ENCODE measurements at places on chromosomes 5 and 9. TPM values are rescaled to one million over a fixed set of nuclear protein-coding genes. Genes with fewer than 3 reads are reported as not detected.

MFAP3 gene
- total RNA-seq = 26.0 TPM

RAPGEF6 gene
- 19.9 TPM for total RNA-seq

FCN2 gene
- total RNA-seq = not detected

MSMP gene
- 1.7 TPM for total RNA-seq

SLC6A3 gene
- total RNA-seq = 0.19 TPM

ACTL7B gene
- total RNA-seq = not detected

GHR gene
- total RNA-seq = 11.4 TPM

GRCh38 chr5:147804334-147804733 is 21.8 kb upstream of the JAKMIP2 start:
- DNase-seq = no peak

- DNase-seq = no peak
These were observed 54.0 kb downstream of the CCDC171 start for GRCh38 chr9:15606643-15607472.

GRCh38 chr9:129435988-129436717 is 184.7 kb downstream of the C9orf50 start:
- no peak for DNase-seq

- DNase-seq = peak; percentile 76
These were observed 14.7 kb upstream of the BRD3OS start for GRCh38 chr9:134010310-134011173.

DNA sequence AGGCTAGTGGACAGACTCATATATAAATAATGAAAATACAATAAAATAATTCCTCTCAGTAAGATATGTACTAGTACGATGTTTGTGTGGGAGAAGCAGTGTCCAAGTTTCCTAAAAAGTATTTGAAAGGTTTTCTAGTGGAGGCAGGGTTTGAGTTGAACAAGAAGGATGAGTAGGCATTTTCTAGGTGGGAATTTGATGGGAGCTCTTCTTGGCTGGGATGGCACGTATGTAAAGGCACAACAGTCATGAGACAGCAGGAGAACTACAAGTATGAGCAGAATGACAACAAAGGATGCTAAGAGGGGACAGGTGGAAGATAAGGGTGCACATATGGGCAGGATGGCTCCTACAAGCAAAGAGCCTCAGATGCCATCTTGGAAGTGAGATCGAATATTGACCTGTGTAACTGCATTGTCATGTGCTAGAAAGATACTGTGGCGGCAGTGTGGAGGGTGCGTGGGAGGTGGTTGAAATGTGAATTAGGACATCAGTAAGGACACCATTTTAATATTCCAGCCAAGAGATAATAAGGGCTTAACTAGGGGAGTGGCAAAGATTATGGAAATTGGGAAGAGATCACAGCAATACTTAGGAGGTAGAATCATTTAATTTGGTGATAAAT is 135.8 kb downstream of the RPS23 start:
- no peak for DNase-seq

GRCh38 chr5:171782332-171782966 is 3.2 kb upstream of the SMIM23 start:
- no peak for DNase-seq

GRCh38 chr9:136031741-136032730 is 63.1 kb downstream of the NACC2 start:
- DNase-seq = no peak

DNA sequence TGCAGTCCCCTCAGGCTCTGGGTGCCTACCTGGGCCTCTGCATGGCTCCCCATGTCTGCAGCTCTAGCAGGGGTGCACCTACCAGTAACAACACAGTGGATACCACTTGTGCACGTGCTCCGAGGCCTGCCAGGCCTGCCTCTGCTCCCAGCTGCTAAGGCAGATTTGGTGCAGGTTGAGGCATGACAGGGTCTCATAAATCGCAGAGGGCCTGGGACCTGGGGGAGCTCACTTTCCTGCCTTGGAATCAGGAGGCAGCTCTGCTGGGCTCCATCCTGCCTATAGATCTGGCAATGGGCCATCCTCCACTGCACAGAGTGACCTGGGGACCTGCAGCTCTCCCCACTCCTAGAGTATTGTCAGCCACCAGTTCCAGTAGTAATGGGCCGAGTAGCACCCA is 121.9 kb upstream of the CXCL14 start:
- no peak for DNase-seq

DNA sequence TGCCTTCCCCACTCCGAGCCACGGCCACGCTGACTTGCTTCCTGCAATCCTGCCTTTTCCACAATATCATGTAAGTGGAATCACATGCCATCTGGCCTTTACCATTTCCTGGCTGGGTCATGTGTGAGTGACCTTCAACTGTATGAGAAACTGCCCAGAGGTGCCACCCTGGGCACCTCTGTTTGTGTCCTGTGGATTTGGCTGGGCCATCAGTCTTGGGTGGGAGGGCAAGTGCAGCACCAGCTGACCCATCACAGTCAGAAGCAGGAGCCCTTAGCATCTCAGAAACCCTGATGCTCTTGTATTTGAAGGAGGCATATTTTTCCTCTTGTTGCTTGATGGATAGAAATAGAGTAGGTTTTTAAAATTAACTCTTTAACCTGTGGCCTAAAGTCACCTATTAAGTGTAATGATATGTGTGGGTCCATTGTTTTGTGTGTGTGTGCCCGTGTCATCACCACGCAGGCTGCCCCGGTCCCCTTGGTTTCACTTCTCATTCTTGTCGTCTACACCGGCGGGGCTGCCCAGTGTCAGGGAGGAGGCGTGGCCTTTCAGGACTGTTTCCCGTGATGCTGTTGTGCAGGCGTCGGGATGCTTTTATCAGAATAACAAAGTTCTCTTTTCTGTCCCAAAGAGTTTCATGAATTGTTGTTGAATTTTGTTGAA is 52.1 kb upstream of the CACNA1B start:
- no peak for DNase-seq

GRCh38 chr5:1965925-1966324 is 83.2 kb upstream of the IRX4 start:
- no peak for DNase-seq

DNA sequence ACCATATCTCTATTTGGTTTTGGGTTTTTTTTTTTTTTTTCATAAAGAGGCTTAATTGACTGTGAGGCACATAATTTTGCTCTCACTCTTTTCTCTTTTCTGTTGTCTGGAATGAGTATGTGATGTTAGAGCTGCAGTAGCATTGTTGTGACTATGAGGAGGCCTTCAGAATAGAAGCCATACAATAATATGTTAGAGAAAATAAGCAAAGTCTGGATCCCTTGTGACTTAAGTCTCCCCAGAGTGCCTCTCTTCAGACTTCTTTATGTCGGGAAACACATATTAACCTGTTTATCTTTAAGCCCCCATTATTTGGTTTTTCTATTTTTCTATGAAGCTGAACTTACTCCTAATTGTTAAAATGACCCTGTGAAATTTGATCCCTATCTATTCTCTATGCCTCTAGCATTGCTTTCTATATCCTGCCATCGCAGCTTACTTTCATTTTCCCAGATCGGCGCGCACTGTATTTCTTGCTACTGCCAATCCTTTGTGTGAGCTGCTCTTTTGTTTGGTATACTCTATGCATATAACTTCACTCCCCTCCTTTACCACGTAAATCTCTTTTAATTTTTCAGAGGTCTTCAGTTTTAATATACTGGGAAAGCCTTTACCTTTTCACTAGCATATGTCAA is 372.5 kb upstream of the KCNN2 start:
- DNase-seq = no peak

GRCh38 chr9:75033791-75034473 is 5.8 kb upstream of the CARNMT1 start:
- no peak for DNase-seq

- no peak for DNase-seq
These were observed 1.5 kb upstream of the DEPDC1B start for GRCh38 chr5:60701321-60701968.

DNA sequence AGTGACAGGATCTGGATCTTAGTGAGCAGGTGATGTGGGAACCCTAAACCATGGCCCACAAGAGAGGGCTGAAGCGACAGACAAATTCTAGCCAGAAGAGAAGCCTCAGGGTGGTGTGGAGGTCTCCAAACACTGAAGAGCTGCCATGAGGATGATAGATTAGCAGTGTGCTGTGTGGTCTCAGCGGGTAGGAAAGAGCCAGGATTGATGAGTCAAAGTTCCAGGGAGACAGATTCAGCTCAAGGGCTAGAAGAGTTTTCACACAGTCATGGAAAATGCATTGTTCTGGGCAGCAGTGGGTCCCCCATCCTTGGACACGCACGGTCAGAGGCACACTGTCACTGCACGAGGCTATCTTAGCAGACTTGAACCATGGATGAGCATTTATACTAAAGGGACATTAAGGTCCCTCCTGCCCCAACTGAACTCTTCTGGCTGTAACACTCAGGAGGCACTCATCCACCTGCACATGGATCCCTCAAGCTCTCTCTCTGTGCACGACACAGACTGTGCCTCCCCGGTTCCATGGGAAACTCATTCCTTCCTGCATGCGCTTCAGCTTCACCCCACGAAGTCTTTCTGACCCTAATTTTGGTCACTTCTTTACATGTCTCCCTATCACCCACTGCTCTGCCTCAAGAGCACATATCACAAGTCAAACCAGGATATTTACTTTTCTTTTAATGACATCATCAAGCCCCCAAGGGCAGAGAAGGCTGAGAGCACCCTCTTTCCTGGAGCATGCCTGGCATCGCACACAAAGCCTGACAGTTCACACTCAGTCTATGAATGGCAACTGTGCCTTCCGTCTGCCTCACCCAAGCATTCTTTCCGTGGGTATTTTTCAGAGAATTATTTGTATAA is 84.8 kb downstream of the TLE1 start:
- DNase-seq = no peak
